ENCODE measurements at places on chromosomes 7 and 10.
A peak's percentile ranks its signal among the peaks of the same experiment; 100 is the strongest.

GRCh38 chr10:61964059-61964709 lies 62.7 kb downstream of the ARID5B start:
- no peak for DNase-seq

- DNase-seq = no peak
Measured at GRCh38 chr7:141115965-141116364, 42.1 kb downstream of the TMEM178B start.

DNA sequence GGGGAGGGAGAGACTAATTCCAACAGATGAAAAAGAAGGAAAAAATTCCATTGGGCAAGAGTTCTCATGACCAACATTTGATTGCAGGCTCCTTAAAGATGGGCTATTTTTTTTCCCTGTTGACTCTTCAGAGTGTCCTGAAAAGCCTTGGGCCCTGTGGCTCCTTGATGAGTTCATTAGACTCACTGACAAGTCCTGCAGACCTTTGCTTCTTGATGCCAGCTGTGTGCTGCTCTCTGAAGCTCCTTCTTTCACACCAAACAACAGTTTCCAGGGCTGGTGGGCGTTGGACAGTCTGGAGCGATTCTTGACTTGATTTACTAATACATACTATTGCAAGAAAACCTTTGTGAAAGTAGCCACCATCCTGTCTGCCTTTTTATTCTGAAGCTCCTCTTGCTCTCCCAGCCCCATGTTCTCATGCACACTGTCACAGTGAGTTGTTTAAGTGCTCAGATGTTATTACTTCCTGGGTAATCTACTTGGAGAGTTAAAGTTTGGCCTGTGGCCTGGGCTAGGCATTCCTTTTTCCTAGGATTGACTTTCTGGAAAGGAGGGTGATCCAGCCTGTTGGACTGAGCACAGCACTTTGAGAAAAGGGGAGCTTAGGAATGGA lies 250.3 kb downstream of the PTEN start:
- DNase-seq = no peak

- DNase-seq = no peak
Measured at GRCh38 chr7:74554178-74554577, 100.5 kb downstream of the GTF2IRD1 start.

DNA sequence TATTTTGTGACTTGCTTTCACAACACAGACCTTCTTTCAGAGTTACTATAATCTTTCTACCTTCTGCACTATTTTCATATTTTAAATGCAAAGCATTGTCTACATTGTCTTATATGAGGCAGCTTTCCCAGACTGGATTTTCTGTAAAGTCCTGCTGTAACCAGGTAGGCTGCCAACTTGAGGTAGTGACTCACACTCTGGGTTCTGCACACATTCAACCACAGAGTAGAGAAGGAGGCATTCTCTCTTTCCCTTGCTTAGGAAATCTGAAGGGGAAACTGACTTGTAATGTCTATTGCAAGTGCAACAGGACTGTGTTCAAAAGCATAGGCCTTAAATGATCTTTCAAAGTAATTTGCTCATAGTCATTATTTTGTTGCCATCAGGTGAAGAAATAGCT lies 461.4 kb downstream of the GRM8 start:
- DNase-seq = no peak

GRCh38 chr7:22992874-22993840 lies 20.8 kb downstream of the HYCC1 start:
- DNase-seq = no peak

- no peak for DNase-seq
Measured at GRCh38 chr10:21285742-21286331, 239.6 kb downstream of the SKIDA1 start.

DNA sequence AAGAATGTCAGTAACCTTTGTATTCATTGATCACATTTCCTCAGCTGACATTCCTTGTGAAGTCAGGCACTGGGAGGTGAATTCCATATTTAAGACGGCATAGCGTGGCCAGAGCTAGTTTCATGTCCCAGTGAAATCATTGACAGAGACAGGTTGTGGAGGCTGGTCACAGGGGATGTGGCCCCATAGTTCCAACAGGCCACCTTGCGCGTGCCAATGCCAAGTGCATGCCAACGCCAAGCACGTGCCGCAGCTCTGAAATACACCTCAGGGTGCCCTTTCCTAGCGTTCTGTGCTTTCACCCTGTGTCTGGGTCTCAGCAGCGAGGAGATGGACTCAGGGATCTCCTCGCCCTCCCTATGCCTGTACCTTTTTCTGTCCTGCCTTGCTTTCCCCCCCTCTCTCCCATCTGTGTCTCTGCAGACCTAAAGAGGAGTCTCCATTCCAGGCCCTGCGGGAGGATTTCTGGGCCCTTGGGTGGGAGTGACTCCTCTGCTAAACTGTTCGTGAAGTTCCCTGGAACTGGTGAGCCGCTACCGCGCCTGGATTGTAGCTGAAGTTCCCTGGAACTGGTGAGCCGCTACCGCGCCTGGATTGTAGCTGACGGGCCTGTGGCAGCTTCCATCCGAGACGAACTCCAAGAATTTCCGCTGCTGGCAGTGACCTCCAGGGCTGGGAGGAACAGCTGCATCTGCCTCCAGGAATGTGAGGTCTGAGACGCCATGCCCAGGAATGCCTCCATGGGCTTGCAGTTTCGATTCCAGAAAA lies 19.7 kb downstream of the AQP1 start:
- DNase-seq = no peak

DNA sequence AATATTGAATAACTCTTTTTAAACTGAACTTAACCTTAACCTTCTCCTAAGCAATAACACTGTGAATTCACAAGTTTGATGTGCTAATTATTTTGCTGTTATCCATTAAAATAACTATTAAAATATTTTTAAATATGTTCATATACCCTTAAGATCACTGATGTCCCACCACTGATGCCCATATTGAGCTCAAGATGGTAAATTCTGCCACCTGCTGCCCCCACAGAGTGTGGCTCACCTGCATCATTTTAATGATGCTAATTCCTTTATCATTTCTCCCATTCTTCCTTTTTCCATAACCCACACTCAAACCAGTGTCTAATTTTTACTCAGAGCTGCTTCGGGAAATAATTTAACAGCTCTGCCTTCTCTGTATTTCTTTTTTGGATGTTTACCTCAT lies 82.3 kb upstream of the ARID5B start:
- DNase-seq = no peak

- peak; percentile 51 for DNase-seq
Measured at GRCh38 chr7:8387551-8388256, 45.7 kb upstream of the NXPH1 start.

DNA sequence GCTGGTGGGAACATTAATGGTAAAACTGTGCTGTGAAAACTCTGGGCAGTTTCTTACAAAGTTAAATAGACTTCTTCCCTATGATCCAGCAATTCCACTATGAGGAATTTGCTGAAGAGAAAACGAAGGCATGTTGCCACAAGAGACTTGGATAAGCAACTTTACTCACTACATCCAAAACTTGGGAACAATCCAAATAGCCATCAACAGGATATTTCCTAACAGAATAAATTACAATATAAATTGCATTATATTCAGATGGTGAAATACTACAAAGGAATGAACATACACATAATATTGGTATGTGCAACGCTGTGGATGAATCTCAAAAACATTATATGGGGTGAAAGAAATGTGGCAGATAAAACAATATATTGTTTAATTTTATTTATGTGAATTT lies 21.4 kb upstream of the MKI67 start:
- DNase-seq = no peak

- DNase-seq = no peak
Measured at GRCh38 chr10:56633876-56634452, 272.9 kb upstream of the ZWINT start.

DNA sequence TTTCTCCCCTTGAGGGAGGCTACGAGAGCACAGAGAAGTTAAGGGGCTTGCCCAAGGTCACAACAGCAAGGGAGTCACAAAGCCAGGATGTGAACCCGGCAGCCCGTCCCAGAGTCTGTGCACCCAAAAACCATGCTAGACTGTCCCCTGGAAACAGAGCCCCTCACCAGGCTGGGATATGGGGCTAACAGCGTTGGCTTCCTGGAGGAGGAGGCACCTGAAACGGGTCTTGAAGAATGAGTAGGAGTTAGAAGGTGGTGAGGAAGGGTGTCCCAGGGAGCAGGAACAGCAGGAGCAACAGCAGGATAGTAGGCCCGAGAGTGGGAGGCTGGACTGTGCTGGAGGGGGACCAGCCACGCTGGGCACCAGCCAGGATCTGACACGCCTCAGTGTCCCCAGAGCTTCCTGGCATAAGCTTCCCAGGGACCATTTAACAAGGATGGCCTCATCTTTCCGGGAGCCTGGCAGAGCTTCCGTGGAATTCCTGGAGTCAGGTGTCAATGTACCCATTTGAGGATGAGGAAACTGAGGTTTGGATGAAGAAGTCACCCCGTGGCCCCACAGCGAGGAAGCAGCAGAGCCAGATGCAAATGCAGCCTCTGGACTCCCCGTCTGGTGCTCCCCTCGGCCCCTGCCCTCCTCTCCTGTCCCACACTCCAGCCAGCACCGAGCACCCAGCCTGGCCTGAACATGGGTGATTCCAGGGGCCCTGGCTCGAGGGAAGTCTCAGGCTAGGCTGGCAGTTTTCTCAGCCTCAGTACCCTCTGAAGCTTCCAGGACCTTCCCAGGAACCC lies 3.3 kb upstream of the GRIFIN start:
- DNase-seq = no peak

GRCh38 chr10:132666705-132667341 lies 119.1 kb downstream of the NKX6-2 start:
- DNase-seq = no peak

DNA sequence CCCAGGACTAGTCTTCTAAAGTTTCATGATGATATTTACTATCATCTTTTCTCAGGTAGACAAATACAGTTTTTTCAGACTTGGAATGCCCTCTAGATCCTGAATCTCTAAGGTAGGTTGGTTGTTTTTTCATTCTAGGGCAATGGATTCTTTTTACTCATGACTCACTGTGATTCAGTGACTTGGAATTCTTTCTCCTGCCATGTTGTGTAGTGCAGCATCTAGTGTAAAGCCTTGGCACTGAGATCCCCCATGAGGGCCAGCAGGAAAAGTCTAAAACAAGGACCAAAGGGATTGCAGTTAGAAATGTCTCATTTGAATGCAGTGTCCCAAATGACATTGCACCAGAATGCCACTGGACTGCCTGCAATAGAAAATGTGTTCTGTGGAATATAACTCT lies 430.4 kb downstream of the NEBL start:
- no peak for DNase-seq

GRCh38 chr7:155426543-155427410 lies 31.2 kb upstream of the EN2 start:
- peak; percentile 4 for DNase-seq

DNA sequence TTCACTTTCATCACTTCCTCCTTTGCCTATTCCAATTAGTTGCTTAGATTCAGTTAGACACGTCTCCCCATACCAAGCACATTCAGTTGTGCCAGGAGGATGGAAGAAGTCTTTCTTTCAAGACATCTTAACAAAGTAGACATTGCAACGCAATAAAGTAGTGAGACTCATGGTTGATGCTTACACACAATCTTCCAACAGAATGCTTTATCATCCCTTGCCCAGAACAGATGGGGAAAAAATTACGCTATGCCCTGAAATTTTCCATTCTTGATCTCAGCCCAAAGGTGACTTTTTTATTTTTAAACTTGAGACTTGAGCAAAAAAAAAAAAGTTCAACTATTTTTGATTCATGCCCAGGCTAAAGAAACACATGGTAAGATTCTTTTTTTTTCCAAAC lies 74.9 kb downstream of the KCNMA1 start:
- no peak for DNase-seq

- DNase-seq = no peak
Measured at GRCh38 chr10:61732629-61733278, 70.0 kb downstream of the CABCOCO1 start.

- DNase-seq = no peak
Measured at GRCh38 chr10:126070476-126071215, 174.3 kb downstream of the FANK1 start.

DNA sequence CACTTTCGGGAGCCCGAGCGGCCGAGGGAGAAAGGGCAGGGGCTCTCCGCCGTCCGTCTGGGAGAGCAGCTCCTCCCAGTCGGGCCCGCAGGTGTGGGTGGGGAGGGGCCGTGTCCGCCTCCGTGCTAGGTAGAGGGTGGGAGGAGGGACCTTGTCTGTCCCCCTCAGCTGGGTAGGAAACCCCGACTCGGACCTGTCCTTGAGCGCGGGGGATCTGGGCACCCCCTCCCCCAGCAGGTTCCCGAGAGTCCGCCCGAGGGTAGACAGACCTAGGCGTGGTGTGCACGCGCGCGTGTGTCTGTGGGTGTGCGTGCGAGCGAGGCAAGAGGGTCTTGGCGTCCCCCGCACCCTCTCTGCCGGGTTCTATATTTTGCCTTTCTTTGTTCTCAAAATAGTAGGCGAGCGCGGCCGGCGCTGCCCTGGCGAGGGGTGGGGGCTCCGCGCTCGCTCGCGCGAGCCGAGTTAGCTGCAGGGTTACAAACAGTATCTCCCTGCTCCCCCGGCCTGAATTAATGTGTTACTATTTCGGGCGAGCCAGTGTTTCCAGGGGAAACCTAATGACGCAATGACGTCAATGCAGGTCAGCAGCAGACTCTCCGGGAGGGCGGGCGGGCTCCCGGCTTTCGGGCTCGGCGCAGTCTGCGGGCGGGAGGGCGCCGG lies 73.9 kb upstream of the LEP start:
- peak; percentile 81 for DNase-seq

DNA sequence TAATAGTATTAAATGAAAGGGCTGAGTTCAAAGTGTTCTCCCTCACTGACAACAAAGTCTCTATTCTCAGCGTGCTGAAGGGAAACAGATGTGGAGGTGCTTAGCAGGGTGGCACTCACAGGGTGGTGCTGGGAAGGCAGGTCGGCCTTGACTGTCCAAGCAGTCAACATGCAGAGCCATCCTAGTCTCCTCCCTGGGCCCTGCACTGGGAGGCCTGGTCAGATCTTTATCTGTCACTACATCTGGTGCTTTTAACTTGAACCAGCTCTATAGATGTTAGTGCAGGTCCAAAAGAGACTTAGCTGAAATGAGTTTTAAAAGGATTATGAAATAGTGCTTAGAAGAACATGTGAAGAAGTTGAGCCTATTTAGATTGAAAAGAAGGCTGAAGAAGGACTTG lies 82.1 kb downstream of the AVL9 start:
- DNase-seq = no peak

GRCh38 chr7:18202315-18203045 lies 174.8 kb upstream of the PRPS1L1 start:
- no peak for DNase-seq

DNA sequence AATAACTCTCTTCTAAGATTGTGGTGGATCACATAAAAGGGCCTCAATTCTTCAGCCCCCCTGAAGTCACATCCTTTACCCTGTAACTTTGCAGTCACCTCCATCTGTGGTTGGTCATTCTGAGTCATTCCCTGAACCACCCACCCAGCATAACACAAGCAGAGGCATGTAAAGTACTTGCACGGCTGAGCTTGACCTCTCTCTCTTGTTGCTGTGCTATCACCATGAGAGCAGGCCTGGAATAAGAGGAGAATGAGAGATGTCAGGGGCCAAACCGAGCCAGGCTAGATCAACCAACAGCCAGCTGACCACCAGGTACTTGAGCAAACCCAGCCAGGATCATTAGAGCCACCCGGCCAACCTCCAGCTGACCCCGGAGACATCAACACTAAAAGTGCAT lies 13.5 kb upstream of the STK17A start:
- DNase-seq = no peak

- DNase-seq = no peak
Measured at GRCh38 chr7:50409856-50410745, 40.0 kb downstream of the FIGNL1 start.
